ENCODE measurements at places on chromosomes 4 and X.

DNA sequence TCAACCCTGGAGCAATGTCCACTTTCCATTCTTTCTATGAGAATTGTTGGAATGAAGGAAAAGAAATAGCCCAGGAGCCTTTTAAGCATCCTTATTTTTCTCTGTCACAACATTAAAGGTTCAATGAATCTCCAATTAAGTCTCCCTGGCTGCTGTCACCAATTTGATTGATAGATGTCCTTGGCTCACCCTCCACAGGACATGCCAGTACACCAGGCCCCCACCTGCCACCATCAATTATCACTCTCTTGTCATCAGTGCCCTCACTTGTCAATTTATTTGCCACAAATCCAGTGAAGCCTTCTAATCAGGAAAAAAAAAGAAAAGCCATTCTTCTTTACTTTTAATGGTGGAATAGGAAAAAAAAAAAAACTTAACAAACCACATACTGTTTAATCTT lies 453.6 kb downstream of the CENPC start:
- no peak for DNase-seq

- DNase-seq = no peak
Observed at GRCh38 chr4:17809667-17810066, 890 bp downstream of the DCAF16 start.

GRCh38 chr4:106585915-106586349 lies 217.4 kb upstream of the GIMD1 start:
- DNase-seq = no peak

DNA sequence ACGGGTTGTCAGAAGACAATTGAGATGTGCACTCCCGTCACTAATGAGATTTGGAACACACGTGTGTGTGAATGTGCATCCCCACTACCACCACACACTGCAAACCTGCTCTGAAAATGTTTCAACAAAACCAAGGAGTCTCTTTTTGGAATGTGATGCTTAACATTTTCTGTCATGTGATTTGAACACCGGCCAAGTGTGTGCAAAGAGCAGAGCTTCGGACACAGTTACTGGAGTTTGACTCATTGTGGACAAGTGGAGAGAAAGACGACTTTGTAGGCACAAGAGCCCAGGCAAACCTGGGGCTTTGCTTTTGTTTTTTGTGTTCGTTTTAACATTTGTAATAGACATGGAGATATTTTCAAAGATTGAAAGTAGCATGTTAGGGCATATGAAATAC lies 49.2 kb downstream of the CCKAR start:
- DNase-seq = no peak

GRCh38 chr4:88742561-88742960 lies 44.9 kb upstream of the NAP1L5 start:
- DNase-seq = no peak

DNA sequence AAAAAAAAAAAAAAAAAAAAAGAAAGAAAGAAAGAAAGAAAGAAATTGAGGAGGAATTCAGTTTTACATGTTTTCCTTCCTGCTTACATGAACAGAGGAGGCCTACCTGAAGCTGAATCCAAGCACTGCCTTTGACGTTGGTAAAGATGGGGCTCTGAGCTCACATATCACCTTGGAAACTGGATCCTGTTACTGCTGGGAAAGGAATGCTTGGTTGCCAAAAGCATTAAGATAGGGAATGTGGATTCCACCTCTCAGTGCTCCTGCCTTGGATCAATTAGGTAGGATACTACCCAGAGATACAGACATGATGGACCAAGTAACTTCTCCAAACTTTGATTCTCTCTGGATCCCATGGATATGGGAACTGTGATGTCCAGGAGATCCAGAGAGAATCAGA lies 50.6 kb downstream of the NHS start:
- DNase-seq = no peak
